Erythroblast (primary cell): ENCODE measurements at places on chromosomes 3 and 15.

- peak; percentile 52 for DNase-seq
These were observed 62.5 kb upstream of the ANKRD28 start for GRCh38 chr3:15860014-15860934.

DNA sequence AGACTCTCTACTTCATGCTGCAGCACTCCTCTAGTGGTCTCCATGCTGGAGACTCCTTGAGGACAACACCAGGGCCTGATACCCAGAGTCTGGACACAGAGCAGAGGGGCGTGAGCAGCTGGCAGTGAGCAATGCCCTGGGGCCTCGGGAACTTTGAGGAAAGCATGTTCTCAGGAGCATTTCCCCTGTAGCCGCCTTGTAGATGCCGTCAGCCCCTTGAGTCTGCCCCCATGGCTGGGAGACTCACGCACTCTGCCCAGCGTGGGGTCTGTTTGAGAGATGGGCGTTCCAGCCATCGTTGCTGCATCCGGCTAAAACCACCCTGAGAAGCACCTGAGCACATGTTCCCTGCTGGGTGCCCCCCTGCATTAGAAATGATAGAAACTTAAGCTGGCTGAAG lies 56.8 kb downstream of the PLXNA1 start:
- no peak for DNase-seq

GRCh38 chr3:171981271-171981605 lies 58.1 kb upstream of the FNDC3B start:
- no peak for DNase-seq

- no peak for DNase-seq
These were observed 161.2 kb upstream of the KCNH8 start for GRCh38 chr3:18987070-18987469.

DNA sequence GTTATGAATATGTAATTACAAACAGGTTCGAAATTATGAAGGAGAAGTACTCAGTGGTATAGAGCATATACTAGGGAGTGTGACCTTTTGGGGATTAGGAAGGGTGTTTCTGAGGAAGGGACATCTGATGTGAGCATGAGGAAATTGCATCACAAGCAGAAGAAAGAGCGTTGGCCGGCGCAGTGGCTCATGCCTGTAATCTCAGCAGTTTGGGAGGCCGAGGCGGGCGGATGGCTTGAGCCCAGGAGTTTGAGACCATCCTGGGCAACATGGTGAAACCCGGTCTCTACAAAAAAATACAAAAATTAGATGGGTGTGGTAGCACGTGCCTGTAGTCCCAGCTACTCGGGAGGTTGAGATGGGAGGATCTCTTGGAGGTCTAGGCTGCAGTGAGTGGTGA lies 6.9 kb downstream of the CMTM7 start:
- DNase-seq, result peak; percentile 16

GRCh38 chr3:87267953-87268645 lies 8.3 kb downstream of the POU1F1 start:
- DNase-seq, result no peak

GRCh38 chr15:29698030-29698701 lies 124.1 kb downstream of the TJP1 start:
- no peak for DNase-seq

- DNase-seq, result no peak
These were observed 159.8 kb upstream of the MITF start for GRCh38 chr3:69579306-69580041.

DNA sequence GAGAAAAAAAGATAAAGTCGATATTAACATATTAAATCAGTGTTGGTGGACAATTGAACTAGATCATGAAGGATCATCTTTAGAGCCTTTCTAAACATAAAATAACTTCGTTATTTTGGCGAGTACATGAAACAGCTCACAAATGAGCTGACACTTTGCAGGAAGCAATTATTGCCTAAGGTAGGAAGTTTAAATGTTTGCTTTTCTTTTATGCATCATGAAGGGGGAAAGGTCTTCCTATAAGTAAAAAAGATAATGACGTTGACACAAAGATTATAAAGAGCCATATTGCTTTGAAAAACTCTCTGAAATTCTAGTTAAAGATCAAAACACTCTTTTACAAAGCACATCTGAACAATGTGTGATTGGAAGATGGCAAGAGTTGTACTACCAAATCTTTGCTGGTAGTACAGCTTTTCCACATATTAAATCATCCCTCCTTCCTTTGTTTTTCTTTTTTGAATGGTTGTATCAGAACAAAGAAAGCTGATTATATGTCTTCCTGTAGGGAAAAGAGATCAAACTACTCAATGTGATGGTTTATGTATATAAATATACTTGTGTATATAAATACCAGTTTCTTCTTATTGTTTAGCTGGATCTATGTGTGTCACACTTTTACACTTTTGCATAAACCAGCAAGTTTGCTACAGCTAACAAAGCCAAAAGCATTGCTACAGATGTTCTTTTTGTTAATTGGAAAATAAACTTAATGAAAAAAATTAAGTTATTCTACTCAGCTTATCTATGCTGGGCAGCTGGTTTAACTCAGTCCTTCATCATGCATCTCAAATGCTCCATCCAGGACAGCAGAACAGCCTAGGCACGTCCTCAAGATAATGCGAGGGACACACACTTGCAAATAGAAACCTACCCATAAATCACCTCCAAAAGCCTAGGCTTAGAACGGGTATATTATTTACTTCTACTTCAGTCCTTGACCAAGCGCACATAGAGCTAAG lies 850.8 kb upstream of the ROBO1 start:
- DNase-seq, result no peak

DNA sequence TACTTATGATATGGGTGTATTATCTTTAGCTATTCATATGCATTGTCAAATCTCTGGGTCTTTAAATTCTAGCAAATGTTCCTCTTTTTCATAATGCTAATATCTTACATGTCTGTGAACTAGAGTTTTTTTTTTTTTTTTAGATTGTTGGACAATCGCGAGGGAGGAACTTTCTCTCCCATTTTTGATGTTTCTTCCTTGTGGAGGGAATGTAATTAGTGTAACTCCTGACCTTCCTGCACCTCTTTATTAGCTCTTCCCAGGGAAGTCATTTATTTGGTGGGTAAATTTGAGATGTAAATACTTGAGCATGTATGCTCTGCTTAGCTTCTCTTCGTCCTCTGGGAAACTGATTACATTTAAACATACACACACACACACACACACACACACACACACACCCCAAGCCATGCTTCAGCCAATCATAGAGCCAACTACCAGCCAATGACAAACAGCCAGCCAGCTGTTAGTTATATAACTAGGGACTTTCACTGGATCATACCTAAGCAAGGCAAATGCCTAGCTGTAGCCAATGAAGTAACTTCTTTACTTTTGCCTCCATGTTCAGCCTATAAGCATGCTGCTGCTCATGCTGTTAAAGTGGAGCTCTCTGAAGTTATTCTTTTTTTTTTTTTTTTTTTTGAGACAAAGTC lies 8.3 kb upstream of the USP8 start:
- peak; percentile 13 for DNase-seq

GRCh38 chr3:39712413-39713048 lies 96.9 kb upstream of the MYRIP start:
- DNase-seq, result no peak

DNA sequence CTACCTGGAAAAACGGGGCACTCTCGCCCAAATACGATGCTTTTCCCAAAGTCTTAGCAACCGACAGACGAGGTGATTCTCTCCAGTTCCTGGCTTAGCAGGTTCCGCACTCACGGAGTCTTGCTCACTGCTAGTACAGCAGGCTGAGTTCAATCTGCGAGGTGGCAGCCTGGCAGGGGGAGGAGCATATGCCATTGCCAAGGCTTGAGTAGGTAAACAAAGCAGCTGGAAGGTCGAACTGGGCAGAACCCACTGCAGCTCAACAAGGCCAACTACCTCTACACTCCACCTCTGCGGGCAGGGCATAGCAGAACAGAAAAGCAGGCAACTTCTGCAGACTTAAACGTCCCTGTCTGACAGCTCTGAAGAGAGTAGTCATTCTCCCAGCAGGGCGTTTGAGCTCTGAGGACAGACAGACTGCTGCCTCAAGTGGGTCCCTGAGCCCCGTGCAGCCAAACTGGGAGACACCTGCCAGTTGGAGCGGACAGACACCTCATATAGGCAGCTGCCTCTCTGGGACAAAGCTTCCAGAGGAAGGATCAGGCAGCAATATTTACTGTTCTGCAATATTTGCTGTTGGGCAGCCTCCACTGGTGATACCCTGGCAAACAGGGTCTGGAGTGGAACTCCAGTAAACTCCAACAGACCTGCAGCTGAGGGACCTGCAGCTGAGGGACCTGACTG lies 73.4 kb upstream of the CADM2 start:
- DNase-seq, result no peak

DNA sequence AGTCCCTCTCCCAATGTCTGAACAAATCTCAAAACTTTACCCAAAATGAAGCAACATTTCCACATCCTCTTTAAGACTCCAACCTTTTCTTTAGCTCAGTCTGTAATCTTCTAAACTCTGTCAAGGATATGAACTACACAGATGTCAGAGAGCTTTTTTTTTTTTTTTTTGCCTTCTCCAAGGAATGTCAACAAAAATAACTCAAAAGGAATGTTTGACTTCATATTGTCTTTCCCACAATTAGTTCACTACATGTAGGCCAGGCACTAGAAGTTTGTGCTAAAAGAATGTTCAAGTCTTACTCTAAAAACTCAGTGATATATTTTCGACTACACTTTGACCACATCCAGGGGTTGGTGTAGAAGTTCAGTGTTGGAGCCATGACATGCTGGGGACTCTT lies 37.1 kb downstream of the ADAMTS9 start:
- no peak for DNase-seq

DNA sequence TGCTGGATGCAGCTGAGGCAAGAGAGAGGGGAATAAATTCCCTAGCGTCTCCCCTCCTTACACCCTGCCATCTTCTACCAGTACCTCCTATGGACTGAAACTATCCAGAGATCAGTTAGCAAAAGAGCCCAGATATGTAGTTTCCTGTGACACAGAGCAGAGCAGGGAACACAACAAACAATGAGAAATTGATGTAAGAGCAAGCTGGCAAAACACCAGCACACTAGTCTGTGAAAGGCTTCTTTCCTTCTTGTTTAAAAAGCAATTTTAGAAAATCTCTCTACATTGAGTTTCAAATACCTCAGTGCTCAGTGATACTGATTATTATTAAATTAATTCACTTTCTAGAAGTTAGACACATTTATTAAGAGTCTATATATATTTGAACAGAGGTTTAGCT lies 215.6 kb upstream of the AZI2 start:
- DNase-seq, result no peak

DNA sequence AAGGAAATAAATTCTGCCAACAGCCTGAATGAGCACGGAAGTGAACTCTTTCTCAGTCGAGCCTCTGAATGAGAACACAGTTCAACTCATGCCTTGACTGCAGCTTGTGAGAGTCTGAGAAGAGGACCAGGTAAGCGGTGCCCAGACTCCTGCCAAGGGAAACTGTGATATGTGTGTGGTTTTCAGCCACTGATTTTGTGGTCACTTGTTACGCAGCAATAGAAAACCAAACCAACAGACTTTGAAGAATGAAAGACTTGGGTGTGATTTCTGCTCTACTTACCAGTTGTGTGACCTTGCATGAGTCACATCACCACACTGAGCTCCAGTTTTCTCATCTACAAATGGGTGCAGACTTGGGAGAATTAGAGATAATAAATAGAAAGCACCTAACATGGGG lies 30.6 kb upstream of the FAM107A start:
- no peak for DNase-seq

DNA sequence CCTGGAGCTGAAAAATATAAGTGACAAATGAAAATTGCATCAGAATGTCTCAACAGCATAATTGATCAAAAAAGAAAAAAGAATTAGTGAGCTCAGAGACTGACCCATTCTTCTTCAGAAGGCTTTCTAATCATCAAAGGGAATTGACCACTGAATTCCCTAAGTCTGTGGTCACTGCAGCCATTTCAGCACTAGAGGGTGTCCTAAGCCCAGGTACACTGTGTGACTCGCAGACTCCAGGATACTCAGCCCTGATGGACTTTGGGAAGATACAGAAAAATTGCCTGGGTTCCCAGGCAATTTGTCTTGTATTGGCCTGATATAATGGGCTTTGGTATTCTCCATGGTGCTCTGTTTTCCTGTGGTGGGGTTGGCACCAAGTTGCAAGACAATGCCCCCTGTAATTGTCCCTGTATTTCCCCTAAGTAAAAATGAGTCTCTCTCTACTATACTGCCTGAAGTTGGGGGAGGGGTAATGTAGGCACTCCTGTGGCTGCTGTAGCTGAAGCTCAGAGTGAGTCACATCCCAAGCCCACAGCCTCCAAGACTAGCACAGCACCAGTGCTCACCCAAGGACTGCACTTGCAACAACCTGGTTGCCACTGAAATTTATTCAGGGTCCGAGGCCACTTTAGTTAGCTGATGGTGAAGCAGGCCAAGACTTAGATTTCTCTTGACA lies 256.0 kb upstream of the STAC start:
- DNase-seq, result peak; percentile 23

DNA sequence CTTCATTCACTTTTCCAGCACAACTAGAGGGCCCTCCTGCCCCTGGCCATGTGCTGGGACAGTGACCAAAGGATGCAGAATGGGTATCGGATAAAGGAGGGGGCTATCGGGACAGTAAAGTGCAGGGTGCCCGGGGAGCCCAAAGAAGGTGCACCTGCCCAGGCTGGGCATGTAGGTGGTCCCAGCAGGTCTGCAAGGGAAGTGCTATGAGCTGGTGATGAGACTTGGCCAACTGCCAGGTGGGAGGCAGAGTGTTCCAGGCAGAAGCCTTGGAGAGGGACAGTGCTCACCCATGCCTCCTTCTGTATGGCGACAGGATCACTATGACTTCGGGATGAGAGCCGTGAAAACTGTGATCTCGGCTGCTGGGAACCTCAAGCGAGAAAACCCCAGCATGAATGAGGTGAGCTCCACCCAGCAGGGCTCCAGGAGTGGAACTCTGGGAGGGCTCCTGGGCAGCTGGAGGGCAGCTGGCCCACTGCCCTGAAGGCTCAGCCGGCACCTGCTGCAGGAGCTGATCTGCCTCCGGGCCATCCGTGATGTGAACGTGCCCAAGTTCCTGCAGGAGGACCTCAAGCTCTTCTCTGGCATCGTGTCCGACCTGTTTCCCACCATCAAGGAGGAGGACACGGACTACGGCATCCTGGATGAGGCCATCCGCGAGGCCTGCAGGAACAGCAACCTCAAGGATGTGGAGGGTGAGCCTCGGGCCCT lies 48.4 kb downstream of the DNAH1 start:
- DNase-seq, result no peak

DNA sequence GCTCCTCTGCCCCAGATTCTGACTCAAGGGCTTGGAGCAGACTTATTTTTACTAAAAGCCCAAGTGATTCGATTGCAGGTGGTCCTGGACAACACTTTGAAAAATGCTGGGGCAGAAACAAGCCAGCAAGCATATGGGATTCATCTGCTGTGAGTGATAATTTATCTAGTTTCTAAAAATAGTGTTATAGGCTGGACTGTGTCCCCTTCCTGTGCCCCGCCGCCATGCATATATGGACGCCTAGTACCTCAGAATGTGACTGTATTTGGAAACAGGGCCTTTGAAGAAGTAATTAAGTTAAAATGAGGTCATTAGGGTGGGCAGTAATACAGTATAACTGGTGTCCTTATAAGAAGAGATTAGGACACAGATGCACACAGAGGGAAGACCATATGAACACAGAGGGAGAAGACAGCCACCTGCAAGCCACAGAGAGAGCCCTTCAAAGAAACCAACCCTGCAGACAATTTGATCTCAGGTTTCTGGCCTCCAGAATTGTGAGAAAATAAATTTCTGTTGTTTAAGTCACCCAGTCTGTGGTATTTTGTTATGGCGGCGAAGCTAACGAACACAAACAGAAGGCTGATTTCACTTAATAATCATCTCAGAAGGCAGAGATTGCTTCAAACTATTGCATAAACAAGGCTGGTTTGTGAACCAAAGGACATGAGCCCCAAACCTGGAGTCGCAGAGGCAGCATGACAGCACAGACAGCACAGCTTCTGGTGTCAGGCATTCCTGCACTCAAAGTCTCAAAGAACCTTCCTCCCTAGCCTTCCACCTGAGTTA lies 59.1 kb downstream of the CCNL1 start:
- no peak for DNase-seq
